Epithelial cell of prostate (primary cell): ENCODE measurements at places on chromosomes 13 and 19.

DNA sequence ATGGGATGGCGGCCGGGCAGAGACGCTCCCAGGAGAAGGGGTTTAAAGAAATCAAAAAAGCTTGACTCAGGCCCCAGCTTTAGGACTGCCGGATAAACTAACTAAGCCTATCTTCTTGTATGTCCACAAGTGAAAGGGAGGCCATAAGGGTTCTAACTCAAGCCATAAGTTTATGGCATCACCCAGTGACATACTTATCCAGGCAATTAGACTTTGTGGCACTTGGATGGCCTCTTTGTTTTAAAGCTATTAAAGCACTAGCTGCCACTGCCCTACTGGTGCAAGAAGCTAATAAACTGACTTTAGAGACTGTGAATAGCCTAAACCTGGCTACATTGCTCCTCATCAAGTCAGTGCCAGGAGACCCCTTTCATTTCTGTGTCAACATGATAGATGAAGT is 102.0 kb downstream of the ZNF429 start:
- no peak for DNase-seq

DNA sequence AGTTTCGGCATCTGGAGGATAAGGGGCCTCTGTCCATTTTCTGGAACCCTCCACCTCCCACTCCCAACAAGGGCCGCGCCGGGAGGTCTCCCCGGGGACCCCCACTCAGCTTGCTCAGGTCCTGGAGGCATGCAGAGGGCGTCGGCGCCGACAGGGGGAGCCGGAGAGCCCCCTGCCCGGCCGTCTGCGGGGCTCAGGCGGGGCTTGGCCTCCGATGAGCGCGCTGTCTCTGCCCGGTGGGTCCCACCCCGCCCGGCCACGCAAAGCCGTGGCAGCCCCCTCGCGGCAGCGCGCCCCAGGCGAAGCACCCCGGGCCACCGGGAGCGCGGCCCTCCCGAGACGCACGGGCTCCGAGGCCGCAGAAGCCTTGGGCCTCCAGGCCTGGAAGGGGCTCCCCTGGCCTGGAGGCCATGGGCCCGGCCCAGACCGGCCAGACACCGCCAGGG is 149.7 kb upstream of the ZNF536 start:
- no peak for DNase-seq

DNA sequence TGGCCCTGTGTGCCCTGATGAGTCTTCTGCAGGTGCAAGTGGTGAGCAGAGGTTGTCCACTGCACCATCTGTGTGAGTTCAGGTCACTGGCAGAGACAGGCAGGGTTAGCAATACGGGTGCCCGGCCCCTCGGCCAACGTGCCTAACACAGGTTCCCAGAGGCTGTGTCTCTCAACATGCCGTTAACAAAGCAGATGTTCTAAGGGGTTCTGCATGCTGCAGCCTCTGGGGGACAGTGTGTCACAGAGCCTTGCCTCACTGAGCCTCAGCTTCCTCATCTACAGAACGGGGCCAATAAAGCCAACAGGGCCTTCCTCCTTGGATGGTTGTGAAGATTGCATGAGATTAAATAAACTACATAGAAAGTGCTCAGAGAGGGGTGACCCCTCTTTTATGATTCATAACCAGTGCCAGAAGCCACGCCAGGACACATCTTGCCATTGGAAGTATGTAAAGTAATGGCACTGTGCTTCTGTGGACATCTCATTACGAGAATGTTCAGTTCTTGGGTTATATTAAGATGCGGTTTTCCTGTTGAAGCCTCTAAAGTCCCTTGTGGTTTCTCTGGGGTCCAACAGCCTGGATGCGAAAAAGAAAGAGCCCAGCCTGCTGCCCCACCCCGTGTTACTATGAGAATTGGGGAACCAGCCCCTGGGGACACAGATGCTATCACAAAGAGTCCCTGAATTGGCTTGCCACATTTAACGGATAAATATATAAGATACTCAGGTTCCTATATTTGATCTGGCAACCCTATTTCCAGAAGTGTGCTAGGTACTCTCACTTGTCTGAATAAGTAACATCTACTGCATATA is 11.2 kb upstream of the ARHGEF18 start:
- no peak for DNase-seq

GRCh38 chr19:14368011-14368513 is 13.2 kb upstream of the ADGRE5 start:
- no peak for DNase-seq

- DNase-seq: no peak
Measured at GRCh38 chr13:31477961-31478360, 261.4 kb upstream of the RXFP2 start.

DNA sequence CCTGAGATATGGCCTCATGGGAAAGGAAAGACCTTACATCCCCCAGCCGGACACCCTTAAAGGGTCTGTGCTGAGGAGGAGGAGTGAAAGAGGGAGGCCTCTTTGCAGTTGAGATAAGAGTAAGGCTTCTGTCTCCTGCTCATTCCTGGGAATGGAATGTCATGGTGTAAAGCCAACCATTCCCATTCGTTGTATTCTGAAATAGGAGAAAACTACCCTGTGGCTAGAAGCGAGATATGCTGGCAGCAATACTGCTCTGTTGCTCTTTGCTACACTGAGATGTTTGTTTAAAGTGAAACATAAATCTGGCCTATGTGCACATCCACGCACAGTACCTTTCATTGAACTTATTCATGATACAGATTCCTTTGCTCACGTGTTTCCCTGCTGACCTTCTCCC is 783 bp upstream of the ZNF587B start:
- no peak for DNase-seq

DNA sequence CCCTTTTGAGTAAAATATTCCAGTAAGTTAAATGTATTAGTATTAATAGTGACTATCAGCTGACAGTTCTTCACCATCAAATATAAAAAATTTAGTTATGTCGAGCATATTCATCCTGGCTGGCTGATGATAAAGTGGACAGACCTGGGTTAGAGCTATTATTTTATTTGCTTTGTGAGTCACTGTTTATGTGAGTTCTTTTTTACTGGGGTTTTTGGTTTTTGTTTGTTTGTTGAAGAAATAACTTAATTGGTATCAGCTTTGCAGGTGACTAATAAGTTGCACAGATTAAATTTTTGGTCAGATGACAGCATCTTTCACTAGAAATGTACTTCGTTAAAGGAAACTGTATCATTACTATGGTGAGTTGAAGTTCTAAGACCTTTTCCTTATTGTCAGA is 224.7 kb downstream of the GGACT start:
- DNase-seq: peak; percentile 6
